Activated naive CD4-positive, alpha-beta T cell treated with anti-CD3 and anti-CD28 coated beads, Interleukin-2, amount 50 U/mL, for 72 hours (primary cell): ENCODE measurements at places on chromosomes 13 and 19. TPM values are rescaled to one million over a fixed set of nuclear protein-coding genes. Genes with fewer than 3 reads are reported as not detected.

Gene SPPL2B
- 61.6 TPM for total RNA-seq

Gene ETV2
- 0.62 TPM for total RNA-seq

Gene ZNF793
- 4.5 TPM for total RNA-seq

Gene PRTN3
- total RNA-seq: not detected
